Kidney (tissue), 22 donors: ENCODE measurements at places on chromosomes 7 and 10. TPM values are rescaled to one million over a fixed set of nuclear protein-coding genes. Genes with fewer than 3 reads are reported as not detected.

DNA sequence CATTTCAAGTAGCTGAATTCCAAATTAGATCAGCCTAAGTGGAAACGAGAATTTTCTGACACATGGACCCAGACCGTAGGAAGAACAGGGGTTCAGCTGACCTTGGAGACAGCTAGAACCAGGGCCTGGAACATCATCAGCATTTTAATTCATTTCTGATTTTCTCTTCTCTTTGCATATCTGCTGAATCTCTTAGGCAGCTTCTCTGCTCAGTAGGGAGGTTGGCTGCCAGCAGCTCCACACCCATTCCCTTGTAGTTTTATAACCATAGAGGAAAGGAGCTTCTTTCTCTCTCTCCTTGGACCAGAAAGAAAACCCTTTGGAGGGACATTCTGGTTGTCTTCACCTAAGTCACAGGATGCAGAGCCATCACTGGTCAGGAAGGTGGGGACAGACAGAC is 36.0 kb downstream of the LMTK2 start:
- no peak for DNase-seq

DNA sequence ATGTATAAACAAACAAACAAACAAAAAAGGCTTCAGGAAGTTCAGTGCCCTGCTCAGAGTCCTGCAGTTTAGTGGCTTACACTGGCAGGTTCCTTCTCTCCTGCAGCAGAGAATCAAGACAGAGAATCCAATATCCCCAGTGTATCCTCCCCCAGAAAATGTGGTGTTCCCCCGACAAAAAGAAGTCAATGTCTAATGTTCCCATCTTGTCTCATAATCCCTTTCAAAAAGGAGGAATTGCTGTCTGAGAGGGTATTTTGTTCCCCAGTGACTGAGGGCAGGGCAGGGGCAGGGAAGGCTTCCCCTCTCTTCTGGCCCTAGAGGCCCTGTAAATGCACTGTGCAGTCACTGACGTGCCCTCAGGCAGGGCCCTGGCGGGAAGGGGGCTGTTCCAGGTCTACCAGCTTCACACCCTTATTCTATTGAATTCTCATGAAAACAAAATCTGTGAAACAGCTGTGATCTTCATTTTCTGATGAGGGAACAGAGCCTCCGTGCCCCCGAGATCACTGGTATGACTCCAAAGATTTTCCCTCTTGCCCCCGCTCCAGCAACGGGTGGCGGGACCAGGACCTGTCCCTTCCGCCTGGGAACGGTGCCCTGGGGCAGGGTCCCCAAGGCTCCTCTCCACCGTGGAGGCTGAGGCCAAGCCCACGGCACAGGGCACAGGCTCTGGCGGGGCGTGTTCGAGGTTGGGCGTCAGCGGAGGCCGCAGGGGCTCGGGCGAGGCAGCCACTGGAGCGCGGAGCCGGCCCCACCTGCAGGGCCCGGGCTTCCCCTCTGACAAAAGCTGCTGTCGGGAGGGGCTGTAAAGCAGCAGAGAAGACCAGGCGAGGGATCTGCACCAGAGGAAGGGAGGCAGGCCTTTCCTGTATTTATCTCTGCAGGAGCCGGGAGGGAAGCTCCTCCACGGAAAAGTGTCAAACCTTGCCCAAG is 13.4 kb upstream of the WDFY4 start:
- DNase-seq = peak; percentile 62

Gene TMEM60
- 11.9 TPM for total RNA-seq

GRCh38 chr7:5533821-5534367 is 110.3 kb upstream of the TNRC18 start:
- peak; percentile 56 for DNase-seq

DNA sequence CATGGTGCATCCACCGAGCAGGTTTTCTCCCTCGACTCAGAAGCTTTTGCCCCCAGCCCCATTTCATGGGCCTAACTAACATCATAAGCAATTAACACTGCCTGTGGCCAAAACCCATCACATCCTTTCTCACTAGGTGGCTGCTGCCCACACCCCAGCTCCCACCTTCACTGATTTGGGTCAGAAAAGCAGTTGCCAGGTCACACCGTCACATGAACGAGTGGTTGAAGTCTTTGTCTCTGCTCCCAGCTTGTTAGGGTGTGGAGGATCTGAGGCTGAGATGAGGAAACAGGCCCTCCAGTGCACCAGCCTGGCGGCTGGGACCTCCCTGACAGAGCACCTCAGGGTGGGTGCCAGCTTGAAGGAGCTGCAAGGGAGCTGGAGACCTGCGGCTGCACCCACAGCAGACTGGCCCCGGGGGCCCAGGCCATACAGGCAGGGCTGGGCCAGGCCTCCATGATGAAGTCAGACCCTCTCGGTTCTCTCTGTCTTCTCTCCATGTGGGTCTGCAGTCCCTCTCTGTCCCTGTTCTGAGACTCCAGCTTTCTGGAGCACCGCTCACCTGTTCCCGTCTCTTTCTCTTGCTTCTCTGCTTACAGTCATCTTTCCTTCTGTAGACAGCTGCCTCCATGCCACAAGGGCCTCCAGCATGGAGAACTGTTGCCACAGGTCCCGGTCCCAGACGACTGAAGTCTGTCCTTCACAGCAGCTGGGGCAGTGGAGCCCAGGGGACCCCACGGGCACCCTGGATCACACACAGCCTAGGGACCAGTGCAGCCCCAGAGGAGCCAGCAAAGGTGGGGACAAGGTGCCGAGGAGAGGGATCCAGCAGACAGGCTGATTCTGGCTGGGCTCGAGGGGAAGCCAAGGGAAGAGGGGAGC is 13.8 kb upstream of the INPP5A start:
- peak; percentile 34 for DNase-seq

Gene ZNF503
- 34.7 TPM for total RNA-seq

DNA sequence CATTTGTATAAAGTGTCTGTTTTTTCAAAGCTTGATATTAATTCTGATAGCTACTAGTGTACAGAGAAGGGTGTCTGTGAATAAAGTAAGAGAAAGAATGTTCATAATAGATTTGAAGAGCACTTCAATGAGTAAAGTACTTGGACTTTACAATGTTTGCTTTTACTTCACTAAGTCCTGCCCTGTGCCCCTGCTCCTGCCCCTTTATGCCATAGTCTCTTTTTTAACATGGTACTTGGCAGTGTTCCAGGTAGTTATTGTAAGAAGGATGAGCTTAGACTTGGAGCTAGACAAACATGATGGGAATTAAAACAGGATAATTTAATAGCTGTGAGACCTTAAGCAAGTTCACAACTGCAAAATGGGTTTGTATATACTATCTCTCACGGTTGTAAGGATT is 41.0 kb downstream of the ZEB1 start:
- no peak for DNase-seq

Gene ACSM6
- total RNA-seq = not detected

Gene CRHR2
- not detected for total RNA-seq

DNA sequence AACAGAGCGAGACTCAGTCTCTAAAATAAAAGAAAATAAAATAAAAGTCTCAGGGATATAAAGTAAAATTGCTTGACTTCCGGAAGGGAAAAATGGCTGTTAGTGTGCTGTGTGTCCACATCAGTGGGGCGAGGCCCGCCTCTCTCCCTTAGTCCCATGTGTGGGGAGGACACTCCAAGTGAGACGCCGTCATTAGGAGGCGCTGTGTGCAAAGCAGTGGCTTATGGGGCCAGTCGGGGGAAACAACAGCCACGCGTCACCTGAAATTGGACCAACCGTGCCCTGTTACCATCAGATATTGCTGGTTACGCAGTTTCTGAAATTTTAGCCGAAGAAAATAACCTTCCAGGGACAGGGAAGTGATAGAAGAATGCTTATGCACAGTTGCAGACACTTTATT is 15.8 kb downstream of the SFXN4 start:
- no peak for DNase-seq

GRCh38 chr10:82572744-82573143 is 697.8 kb downstream of the NRG3 start:
- no peak for DNase-seq
